ENCODE measurements at places on chromosomes 1 and 21. TPM values are rescaled to one million over a fixed set of nuclear protein-coding genes. Genes with fewer than 3 reads are reported as not detected.

Gene CLCNKA
- 0.09 TPM for total RNA-seq

Gene PRDM16
- total RNA-seq = 11.3 TPM

Gene LINGO4
- total RNA-seq = not detected

Gene FCGR3B
- total RNA-seq = not detected

Gene DENND2C
- 5.3 TPM for total RNA-seq

Gene RRP1B
- 40.4 TPM for total RNA-seq

Gene EXTL1
- total RNA-seq = 0.18 TPM

Gene GBP5
- total RNA-seq = not detected

Gene OLFML3
- total RNA-seq = 135 TPM

Gene SLC25A34
- 0.65 TPM for total RNA-seq

Gene CHRM3
- total RNA-seq = not detected

Gene HCN3
- 0.08 TPM for total RNA-seq

Gene SLC19A2
- total RNA-seq = 7.7 TPM

Gene DYNLT4
- not detected for total RNA-seq

Gene RGS16
- total RNA-seq = 2.3 TPM

Gene TMPRSS15
- total RNA-seq = not detected

Measured in fibroblast of the aortic adventitia (primary cell).